ENCODE measurements at places on chromosomes 11 and 22.

DNA sequence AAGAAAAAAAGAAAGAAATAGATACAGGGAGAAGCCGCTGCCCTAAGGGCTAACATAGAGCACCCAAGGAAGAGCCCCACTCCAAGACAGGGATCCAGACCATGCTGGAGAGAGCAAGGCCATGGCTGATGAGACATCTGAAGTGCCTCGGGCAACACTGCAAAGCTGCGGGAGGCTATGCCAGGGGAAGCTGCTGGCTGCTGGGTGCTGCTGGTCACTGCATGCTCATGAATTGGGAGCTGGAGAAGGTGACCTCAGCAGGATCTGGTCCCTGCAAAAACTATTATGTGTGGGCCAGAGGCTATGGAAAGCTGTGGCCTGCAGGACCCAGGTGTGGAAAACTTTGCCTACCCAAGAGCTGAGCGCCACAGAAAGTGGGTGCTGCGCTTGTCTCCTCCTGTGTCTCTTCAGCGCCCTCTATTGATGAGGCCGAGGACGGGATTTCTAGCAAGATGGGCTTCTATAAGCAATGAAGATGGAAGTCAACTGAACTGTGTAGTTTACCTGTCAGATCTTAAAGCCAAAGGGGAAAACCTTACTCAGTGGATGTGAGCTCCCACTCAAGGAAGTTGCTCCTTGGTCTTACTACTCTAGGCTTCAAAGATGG is 17.3 kb upstream of the SLC29A2 start:
- DNase-seq = peak; percentile 75

DNA sequence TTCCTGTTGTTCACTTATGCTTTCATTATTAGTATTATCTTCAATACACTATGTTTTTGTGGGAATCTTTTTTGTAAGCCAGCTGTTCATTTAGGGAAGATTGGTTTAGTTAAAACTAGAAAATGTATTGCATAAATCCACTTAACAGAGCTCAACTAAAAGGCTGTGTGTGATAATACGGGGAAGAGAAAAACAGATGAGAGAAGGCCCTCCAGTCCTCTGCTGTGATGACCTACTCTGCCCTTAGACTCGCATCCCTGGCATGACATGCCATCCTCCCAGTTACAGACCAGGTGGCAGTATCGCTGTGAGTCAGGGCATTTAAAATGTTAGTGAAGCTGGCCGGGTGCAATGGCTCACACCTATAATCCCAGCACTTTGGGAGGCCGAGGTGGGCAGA is 173.4 kb upstream of the TTC12 start:
- DNase-seq = no peak

DNA sequence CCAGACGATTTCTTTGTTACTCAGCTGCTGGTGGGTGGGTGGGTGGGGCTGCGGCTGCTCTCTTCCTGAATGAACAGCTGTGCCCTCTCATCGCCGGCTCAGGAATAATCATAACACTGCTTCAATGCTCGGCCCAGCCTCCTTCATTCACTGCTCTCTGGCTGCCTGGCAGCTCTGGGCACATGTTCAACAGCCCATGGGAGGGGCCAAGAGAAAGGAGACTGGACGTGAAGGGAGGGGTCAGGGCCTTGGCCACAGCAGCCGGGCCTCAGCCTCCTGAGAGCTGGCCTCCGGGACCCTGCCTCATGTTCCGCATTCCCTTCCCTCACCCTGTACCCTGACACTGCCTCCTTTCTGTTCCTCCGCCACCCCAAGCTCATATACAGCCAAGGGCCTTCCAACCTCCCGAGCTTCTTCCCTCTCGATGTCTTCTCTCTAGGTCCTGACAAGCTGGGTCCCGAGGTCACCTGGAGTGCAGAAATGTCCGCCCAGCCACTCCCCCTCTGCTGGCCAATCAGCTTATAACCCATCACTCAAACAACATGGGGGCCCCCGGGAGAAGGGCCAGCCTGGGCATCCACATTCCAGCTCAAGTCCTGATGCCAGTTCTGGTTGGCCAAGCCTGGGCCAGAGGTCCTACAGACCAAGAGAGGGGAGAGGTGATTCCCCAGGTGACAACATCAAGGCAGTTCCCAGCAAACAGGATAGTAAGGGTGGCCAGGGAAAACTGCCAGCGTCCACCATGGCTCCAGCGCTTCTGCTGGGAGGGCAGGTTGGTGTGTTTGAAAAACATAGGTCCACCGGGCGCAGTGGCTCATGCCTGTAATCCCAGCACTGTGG is 3.2 kb upstream of the CSDC2 start:
- no peak for DNase-seq

DNA sequence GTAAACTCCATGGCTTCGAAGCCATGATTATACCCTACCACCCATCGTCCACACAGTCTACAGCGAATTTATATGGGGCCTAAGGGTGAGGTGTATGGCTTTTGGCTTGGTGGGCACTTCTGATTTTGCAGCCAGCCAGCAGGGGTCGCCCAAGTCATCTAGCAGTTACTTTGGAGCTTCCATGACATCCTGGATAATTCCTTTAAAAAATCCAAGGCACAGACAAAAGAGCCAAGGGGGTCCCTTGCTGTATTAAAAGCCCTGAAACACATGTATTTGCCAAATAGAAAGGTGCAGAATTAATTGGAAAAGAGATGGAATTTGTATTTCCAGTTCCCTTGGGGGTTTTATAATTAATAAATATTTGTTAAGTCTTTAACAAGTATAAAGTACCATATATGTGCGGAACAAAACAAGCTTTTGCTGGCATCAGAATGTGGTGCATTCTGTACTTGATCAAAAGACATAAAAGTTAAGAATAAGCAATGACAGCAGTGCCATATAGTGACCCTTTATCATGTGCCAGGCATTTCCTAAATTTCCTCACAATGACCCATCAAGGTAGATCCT is 132.8 kb upstream of the PITPNB start:
- peak; percentile 29 for DNase-seq

- DNase-seq = no peak
These were observed 34.2 kb upstream of the ARHGAP32 start for GRCh38 chr11:129226207-129226798.

GRCh38 chr22:32378707-32379272 is 21.1 kb downstream of the RFPL3 start:
- peak; percentile 54 for DNase-seq

- no peak for DNase-seq
These were observed 2.8 kb downstream of the SIAE start for GRCh38 chr11:124670732-124671131.

Measured in HCT116 (cell line).